ENCODE measurements at places on chromosomes 16 and 17.

DNA sequence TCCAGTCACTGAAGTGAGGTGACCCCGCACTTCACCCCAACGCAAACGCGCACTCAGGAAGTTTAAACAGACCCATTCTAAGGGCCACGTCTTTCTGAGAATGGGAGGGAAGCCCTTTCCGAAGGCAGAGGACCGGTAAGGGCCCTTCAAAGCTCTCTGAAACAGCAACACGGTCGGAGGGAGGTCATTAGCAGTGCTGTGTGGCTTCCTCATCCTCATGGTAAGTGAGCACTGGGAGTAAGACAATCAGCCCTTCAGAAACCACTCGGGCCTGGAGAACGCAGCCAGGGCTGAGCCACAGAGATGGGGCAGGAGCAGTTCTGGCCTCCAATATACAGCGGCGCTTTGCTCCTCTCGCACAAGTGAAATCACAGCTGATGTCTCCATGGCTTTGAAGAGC lies 23.7 kb downstream of the SRL start:
- ATAC-seq, result no peak

GRCh38 chr16:4744555-4745273 lies 10.4 kb downstream of the DNAAF8 start:
- ATAC-seq, result peak; percentile 13

- no peak for ATAC-seq
Observed at GRCh38 chr16:57258226-57258909, 13.3 kb downstream of the ARL2BP start.

DNA sequence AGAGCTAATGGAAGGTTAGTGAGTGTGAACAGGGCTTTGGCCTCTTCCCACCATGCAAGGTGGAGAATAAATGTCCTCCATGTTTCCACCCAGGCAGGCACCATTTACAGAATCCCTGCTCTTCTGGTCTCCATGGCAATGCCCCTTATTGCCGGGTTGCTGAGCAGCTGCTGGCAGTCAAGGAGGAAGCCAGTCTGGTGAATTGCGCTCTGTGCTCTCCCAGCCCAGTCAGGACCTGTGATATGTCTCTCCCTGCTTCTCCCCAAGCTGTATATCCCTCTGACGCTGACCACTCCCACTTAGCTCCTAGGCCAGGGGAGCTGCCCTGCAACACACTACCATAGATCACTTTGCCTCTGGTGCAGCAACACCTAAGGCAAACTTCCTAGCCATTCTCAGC lies 402.1 kb upstream of the ERCC4 start:
- no peak for ATAC-seq

- no peak for ATAC-seq
Observed at GRCh38 chr16:12208341-12209035, 232.0 kb downstream of the SNX29 start.

DNA sequence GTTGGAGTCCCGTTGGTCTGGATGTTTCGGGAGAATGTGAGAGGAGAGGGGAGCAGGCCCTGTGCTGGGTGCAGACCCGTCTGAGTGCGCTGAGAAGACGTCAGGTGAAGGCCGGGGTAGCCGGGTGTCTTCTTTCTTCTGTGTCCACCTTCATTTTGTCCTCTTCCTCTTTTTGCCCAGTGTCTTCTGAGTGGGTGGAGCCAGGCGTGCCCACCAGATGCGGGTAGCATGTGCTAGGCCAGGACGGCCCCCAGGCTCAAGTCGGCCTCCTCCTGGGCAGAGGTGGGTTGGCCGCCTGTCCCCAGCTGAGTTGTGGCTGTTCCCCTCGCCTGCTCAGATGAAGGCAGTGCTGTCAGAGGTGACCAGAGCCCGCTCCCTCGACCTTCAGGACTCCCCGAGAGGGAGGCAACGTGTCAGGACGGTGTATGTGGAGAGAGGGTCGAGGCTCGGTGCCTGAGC lies 3.5 kb downstream of the METRNL start:
- ATAC-seq, result no peak

GRCh38 chr16:83970430-83970815 lies 2.4 kb downstream of the NECAB2 start:
- ATAC-seq, result no peak

GRCh38 chr17:30550512-30551273 lies 73.5 kb downstream of the GOSR1 start:
- peak; percentile 96 for ATAC-seq
